Aorta (tissue), 5 donors: ENCODE measurements at places on chromosomes 1 and 21. TPM values are rescaled to one million over a fixed set of nuclear protein-coding genes. Genes with fewer than 3 reads are reported as not detected.
A peak's percentile ranks its signal among the peaks of the same experiment; 100 is the strongest.

AGMAT gene
- total RNA-seq, result 0.13 TPM

DNA sequence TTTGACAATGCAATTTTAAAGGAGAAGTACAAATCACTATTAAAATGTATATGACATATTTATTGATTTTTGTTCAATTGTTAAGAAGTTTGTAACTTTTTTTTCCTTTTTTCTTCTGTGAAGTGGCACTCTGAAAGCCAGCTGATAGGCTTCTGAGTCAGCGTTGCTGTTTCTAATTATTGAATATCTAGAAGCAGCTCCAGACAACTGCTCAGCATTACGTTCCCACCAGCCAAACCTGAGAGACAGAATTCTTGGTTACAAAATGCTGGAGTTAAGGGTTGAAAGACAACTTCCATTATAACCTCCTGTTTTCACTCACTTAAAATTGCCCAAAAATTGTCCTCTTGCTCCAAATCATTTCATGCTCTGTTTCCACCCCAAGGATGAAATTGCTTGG, 31.4 kb upstream of the LMX1A start:
- H3K27me3 ChIP-seq, result no peaks in the 10 kb centered on the region
- DNase-seq, result no peak
- no peaks in the 10 kb centered on the region for H3K4me1 ChIP-seq
- no peak overlapping the region for H3K4me3 ChIP-seq
- H3K27ac ChIP-seq, result no peak overlapping the region

SOAT1 gene
- 38.6 TPM for total RNA-seq

DNA sequence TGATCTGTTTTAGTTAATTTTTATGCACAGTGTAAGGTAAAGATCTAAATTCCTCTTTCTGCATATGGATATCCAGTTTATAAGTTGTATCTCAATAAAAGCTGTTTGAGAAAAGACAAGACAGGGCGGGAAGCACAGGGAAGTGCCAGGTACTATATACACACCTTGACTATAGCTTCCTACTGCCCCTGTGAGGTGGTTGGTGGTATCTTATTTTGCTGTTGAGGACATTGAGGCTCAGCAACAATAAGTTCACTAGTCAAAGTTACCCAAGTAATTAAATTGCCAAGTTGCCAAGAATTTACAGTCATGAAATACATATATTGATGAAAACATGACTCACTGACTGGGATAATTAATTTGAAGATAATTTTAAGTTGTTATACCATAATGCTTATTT, 109.1 kb downstream of the CD247 start:
- DNase-seq, result no peak
- H3K4me3 ChIP-seq, result no peak overlapping the region
- H3K27ac ChIP-seq, result no peak overlapping the region
- H3K27me3 ChIP-seq, result no peaks in the 10 kb centered on the region
- H3K4me1 ChIP-seq, result no peaks in the 10 kb centered on the region

CFHR4 gene
- total RNA-seq, result not detected

GRCh38 chr1:238621405-238621804, 730.7 kb upstream of the ZP4 start:
- no peaks in the 10 kb centered on the region for H3K36me3 ChIP-seq
- H3K4me3 ChIP-seq, result no peak overlapping the region
- no peaks in the 10 kb centered on the region for H3K27me3 ChIP-seq
- H3K27ac ChIP-seq, result no peak overlapping the region

DNA sequence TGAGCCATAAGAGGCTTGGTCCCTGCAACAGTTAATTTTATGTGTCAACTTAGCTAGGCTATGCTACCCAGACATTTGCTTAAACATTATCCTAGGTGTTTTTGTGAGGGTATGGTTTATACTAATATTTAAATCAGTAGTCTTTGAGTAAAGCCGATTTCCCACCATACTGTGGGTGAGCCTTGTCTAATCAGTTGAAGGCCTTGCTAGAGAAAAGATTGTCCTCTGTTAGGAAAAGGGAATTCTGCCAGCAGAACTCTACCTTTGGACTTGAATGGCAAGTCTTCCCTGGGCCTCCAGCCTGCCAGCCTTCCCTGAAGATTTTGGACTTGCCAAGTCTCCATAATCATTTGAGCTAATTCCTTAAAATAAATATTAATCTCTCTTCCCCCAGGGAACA, 23.9 kb downstream of the RHBDL2 start:
- no peaks in the 10 kb centered on the region for H3K27me3 ChIP-seq
- H3K4me3 ChIP-seq, result no peak overlapping the region
- no peaks in the 10 kb centered on the region for H3K36me3 ChIP-seq
- no peak for DNase-seq
- no peaks in the 10 kb centered on the region for H3K4me1 ChIP-seq

SERPINC1 gene
- not detected for total RNA-seq

- H3K27me3 ChIP-seq, result no peaks in the 10 kb centered on the region
- H3K4me3 ChIP-seq, result peak overlapping the region; percentile 52
- H3K27ac ChIP-seq, result peak overlapping the region; percentile 85
- no peaks in the 10 kb centered on the region for H3K36me3 ChIP-seq
- no peak for DNase-seq
Measured at GRCh38 chr1:169486281-169487051, 722 bp upstream of the SLC19A2 start.

DNA sequence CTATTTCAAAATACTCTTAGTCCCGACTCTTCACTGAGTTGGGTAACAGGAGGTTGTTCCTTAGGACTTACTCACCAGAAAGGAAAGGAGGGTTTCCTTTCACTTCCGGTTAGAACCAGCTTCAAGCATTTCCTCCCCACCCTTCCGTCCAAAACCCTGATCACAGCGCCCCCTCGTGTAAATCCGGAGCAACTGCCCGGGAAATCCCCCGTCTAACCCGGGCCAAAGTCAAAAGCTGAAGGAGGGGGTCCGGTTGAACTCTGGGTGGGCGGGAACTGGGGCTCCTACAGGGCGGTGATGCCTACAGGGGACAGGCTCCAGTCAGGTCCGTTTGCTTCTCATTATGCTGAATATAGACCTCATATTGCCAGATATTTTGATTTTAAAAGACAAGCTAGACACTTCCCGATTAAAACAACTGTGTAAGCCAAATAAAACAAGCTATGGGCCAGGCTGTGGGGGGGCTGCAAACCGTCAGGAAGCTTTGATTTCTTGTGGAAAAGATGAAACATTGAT, 15.0 kb upstream of the MTARC2 start:
- H3K27me3 ChIP-seq, result no peaks in the 10 kb centered on the region
- H3K4me1 ChIP-seq, result no peaks in the 10 kb centered on the region
- H3K4me3 ChIP-seq, result peak overlapping the region; percentile 2
- peak; percentile 92 for DNase-seq
- H3K27ac ChIP-seq, result no peak overlapping the region

- peak overlapping the region; percentile 28 for H3K27ac ChIP-seq
- no peaks in the 10 kb centered on the region for H3K4me1 ChIP-seq
Measured at GRCh38 chr21:16587141-16587581, 857.4 kb downstream of the USP25 start.

- DNase-seq, result no peak
- H3K27ac ChIP-seq, result no peak overlapping the region
- H3K36me3 ChIP-seq, result no peaks in the 10 kb centered on the region
- no peaks in the 10 kb centered on the region for H3K27me3 ChIP-seq
Measured at GRCh38 chr1:162485236-162485635, 12.4 kb upstream of the UHMK1 start.

HTR6 gene
- total RNA-seq, result 0.18 TPM

GRCh38 chr1:85137660-85138059, 63.2 kb downstream of the SYDE2 start:
- no peaks in the 10 kb centered on the region for H3K27me3 ChIP-seq
- DNase-seq, result no peak
- H3K36me3 ChIP-seq, result no peaks in the 10 kb centered on the region
- H3K4me3 ChIP-seq, result no peak overlapping the region
- peaks cover 4% of the 10 kb centered on the region for H3K4me1 ChIP-seq

DNA sequence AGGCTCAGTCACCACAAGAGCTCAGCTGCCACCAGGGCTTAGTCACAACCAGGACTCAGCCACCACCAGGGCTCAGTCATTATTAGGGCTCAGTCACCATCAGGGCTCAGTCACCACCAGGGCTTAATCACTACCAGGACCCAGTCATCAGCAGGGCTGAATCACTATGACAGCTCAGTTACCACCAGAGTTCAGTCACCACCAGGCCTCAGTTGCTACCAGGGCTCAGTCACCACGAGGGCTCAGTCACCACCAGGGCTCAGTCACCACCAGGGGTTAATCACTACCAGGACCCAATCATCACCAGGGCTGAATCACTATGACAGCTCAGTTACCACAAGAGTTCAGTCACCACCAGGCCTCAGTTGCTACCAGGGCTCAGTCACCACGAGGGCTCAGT, 196.2 kb downstream of the NPHP4 start:
- no peak overlapping the region for H3K27ac ChIP-seq

CACNA1S gene
- not detected for total RNA-seq

ADAR gene
- 125 TPM for total RNA-seq

DNA sequence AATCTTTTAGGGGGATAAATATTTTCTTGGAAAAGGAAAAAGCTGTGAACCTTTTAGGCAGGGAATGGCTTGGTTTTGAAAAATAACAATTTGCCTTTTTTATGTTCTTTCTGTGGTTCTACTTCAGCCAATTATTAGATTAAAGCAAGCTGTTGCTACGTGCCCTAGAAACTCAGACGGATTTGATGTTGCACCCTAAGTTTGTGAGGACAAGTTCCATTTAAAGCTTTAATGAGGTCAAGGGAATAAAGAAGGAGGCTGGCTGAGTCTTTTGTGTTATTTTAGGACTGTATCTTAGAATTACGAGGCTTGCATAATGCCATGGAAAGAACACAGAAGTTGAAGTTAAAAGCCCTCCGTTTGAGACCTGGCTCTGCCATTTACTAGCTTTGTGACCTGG, 216.9 kb downstream of the NUF2 start:
- no peaks in the 10 kb centered on the region for H3K27me3 ChIP-seq
- H3K4me1 ChIP-seq, result no peaks in the 10 kb centered on the region
- no peaks in the 10 kb centered on the region for H3K36me3 ChIP-seq
- DNase-seq, result no peak
- H3K4me3 ChIP-seq, result no peak overlapping the region

DNA sequence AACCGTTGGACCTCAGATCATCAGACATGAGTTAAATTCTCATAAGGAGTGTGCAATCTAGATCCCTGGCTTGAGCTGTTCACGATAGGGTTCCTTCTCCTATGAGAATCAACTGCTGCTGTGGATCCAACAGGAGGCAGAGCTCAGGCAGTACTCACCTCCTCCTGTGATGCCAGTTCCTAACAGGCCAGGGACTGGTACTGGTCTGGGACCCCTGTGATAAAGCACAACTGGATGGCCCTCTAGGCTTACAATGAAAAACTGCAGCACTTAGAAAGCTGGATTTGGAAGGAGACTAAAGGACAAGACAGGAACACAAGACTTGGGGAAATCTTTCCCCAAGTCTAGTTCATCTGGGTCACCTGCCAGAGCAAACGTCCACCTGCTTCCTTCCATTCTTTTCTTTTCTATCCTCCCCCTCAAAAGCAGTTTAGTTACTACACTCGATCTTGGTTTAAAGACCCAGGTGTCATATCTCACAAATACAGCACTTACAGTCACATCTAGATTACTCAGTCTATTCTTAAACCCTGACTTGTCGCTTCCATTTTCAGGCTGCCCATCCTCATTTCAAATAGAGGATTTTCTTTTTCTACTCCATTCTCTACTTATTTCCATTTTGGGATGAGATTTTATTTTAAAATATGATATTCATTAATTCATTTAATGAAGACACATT, 59.8 kb downstream of the PTPN14 start:
- peaks cover 8% of the 10 kb centered on the region for H3K4me1 ChIP-seq
- H3K27me3 ChIP-seq, result no peaks in the 10 kb centered on the region
- no peak overlapping the region for H3K4me3 ChIP-seq
- no peaks in the 10 kb centered on the region for H3K36me3 ChIP-seq
- DNase-seq, result no peak
- H3K27ac ChIP-seq, result no peak overlapping the region

CD1E gene
- total RNA-seq, result not detected

GRCh38 chr1:26164036-26164860, 4.5 kb downstream of the C1orf232 start:
- H3K4me1 ChIP-seq, result no peaks in the 10 kb centered on the region
- DNase-seq, result no peak
- H3K36me3 ChIP-seq, result no peaks in the 10 kb centered on the region
- H3K27me3 ChIP-seq, result no peaks in the 10 kb centered on the region
- H3K27ac ChIP-seq, result no peak overlapping the region

GRCh38 chr1:14511796-14512585, 86.5 kb upstream of the KAZN start:
- DNase-seq, result no peak
- H3K4me3 ChIP-seq, result no peak overlapping the region
- no peak overlapping the region for H3K27ac ChIP-seq
- no peaks in the 10 kb centered on the region for H3K36me3 ChIP-seq
- H3K4me1 ChIP-seq, result no peaks in the 10 kb centered on the region
- H3K27me3 ChIP-seq, result no peaks in the 10 kb centered on the region

GRCh38 chr1:51268634-51269033, 32.6 kb downstream of the RNF11 start:
- peak overlapping the region; percentile 52 for H3K27ac ChIP-seq
- H3K36me3 ChIP-seq, result no peaks in the 10 kb centered on the region
- no peak overlapping the region for H3K4me3 ChIP-seq
- H3K4me1 ChIP-seq, result peaks cover 3% of the 10 kb centered on the region
- no peaks in the 10 kb centered on the region for H3K27me3 ChIP-seq
- DNase-seq, result no peak

DNA sequence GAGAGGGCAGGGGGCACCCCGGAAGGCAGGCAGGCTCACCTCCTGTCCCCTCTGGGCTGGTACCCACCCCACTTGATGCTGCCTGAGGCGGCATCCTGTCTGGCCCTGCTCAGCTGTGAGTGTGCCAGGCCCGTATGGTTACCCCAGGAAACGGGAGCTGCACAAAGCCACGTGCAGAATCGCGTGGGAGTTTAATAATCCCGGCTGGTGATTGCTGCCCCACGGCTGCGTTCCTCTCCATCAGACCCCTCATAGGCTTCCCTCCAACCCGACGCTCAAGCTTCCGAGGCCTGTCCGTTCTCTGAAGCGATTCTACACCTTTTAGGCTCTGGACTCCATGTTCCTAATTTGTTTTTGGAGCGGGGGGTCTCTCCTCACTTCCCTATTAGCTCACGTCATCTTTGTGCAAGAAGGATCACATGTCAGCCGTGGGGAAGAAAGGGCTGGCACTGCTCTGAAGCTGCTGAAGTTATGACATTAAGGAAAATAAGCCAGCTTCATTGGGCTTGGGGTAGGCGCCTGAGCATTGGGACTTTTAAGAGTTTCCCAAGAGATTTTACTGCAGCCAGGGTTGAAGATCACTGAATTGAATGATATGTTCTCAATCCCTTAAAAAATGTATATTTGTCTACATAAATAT, 1.1 kb upstream of the B3GALT5 start:
- no peak overlapping the region for H3K27ac ChIP-seq
- H3K36me3 ChIP-seq, result no peaks in the 10 kb centered on the region
- H3K27me3 ChIP-seq, result peaks cover 3% of the 10 kb centered on the region
- no peak overlapping the region for H3K4me3 ChIP-seq

DNA sequence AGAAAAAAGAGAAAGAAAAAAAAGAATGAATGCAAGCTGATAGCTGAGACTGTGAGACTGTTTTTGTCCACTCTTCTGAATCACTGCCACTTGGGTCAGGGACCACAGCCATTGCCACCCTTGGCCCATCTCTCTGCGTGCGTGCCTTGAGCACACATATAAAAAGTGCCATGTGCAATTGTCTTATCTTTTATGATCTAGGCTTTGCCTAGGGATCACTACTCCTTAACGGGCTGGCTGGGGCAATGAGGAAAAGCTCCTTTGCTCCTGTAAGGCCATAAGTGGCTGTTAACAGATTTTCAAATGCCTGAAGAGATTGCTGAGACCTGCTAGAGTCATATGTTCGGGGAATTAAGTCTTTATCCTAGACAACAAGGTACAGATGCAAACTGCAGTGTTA, 8.2 kb downstream of the SPATA46 start:
- H3K27me3 ChIP-seq, result no peaks in the 10 kb centered on the region
- no peak overlapping the region for H3K27ac ChIP-seq
- no peaks in the 10 kb centered on the region for H3K4me1 ChIP-seq
- no peak for DNase-seq
- H3K36me3 ChIP-seq, result no peaks in the 10 kb centered on the region
